CD4-positive, alpha-beta T cell treated with Interleukin-17A for 4 hours (primary cell): ENCODE measurements at places on chromosomes 2 and 18.

DNA sequence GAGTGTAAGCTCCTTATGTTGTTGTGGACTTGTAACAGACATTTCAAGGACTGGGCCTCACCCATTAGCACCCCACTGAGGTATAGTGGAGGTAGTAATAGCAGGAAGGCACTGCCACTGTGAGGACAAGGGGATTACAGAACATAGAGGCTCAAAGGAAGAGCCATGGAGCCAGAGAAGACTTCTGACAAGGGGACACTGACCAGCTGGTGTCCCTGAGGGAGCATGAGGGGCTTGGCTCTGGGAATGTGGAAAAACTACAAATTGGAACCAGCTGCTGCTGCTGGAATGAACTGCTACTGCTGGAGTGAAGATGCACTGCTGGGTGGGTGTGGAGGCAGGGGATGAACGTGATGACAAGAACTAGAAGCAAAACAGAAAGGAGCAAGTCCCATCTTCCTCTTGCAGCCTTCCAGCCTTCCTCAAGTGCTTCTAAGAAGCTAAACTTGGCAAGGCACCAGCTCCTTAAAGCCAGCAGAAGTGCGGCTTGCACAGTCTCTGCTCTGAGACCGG lies 167.3 kb upstream of the NOSTRIN start:
- DNase-seq: no peak

GRCh38 chr2:144357623-144358373 lies 162.1 kb downstream of the ZEB2 start:
- no peak for DNase-seq

DNA sequence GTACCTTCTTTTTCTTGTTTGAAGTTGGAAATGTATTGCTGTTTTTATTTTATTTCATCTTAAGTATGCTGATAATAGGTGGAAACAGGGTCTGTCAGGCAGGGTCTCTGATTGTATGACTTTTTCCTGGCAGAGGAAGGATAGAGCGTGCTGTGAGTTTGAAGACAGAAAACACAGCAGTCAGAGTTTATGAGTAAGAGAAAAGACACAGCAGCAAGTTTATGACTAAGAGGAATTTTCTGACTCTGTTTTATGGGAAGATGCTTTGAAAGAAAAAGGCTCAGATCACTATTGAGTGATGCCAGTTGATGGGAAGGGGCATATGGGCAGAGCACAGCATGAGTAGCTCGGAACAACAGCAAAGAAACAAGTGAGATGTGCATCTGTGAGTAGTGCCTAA lies 379.1 kb downstream of the MEIS1 start:
- no peak for DNase-seq

DNA sequence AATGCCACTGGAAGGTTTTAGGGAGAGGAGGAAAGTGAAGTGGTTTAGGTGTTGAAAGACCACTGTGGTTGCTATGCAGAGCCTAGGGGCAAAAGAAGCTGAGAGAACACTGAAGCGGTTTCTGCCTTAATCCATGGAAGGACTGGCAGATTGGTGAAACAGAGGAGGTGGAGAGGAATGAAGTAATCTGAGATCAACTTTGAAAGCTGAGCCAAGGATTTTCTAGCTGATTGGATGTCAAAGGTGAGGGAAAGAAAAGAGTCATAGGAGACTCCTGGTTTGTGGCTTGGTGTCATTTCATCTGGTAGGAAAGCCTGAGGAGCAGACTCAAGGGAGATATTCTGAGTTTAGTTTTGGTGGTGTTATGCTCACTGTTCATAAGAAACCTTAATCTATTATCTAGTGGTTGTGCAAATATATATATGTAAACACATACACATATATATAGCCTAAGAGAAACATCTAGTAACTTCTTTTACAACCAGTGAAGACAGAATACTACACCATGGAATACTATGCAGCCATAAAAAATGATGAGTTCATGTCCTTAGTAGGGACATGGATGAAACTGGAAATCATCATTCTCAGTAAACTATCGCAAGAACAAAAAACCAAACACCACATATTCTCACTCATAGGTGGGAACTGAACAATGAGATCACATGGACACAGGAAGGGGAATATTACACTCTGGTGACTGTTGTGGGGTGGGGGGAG lies 134.1 kb upstream of the CREB1 start:
- no peak for DNase-seq

DNA sequence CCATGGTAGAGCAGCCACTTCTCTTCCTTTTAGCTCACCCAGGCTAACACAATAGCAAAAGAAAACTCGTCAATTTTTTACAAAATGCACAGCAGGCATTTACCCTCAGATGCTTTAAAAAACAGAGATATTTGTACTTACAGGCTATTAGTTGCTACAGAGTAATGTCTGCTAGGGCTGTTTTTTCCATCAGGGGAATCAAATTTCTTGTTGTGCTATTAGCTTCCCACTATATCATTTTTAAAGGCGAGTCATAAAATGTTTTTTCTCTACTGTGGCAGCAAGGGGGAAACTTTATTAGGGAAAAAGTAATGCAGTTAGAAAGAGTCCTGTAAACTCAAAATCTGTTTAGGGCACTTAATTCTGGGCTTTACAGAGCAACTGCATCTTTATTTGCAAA lies 277.9 kb upstream of the THSD7B start:
- DNase-seq: no peak

- no peak for DNase-seq
These were observed 226.8 kb upstream of the RAB6C start for GRCh38 chr2:129752686-129753085.

DNA sequence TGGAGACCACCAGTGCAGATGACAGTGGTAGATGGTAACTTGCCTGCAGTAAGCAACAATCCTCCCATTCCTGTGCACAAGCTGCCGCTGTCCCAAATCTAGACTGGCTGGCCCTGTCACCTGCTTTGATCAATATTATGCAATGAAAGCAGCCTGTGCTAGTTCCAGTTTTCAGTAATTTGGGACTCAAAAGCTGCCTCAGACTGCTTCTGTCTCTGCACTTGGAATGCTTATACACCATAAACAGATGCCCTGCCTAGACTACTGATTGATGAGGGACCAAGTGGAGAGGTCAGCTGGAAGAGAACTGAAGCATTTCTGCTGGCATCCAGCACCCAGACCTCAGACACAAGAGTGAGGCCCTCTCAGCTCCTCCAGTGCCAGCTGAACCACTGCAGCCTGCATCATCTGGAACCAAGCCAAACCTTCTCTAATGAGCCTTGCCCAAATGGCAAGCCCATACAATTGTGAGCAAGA lies 24.9 kb downstream of the CCBE1 start:
- no peak for DNase-seq

- DNase-seq: peak; percentile 17
These were observed 564 bp downstream of the DPYSL5 start for GRCh38 chr2:26848336-26849055.

GRCh38 chr2:29106980-29107388 lies 8.2 kb upstream of the CLIP4 start:
- no peak for DNase-seq

- DNase-seq: no peak
These were observed 29.4 kb upstream of the FN1 start for GRCh38 chr2:215465256-215465655.

DNA sequence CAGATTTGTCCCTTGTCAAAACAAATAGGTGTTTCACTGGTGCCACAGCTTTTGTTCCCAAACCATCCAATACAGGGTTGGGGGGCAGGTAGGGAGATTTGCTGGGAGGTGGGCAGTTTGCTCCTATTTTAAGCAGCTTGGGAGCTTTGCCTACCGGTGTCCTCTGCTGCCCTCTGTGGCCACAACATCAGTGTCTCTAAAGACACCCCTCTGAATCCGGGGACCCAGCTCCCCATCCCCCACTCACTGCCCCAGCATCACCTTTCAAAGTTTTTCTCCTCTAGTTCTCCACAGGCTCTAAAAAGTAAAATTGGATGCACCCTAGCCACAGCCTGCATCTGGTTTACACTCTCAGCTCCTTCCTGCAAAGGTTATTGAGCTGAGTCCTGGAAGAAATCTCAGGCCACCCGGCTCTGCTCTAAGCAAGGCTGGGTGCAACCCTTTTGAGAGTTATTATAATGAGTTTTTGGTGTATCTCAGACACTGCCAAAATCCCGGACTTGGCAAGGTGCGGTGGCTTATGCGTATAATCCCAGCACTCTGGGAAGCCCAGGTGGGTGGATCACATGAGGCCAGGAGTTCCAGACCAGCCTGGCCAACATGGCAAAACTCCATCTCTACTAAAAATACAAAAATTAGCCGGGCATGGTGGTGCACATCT lies 2.9 kb upstream of the EPAS1 start:
- peak; percentile 41 for DNase-seq
